RWPE2 (cell line): ENCODE measurements at places on chromosomes 12 and 14.

- no peaks in the 10 kb centered on the region for H3K27me3 ChIP-seq
- no peaks in the 10 kb centered on the region for H3K4me1 ChIP-seq
- H3K4me3 ChIP-seq = no peak overlapping the region
- DNase-seq = no peak
- H3K36me3 ChIP-seq = no peaks in the 10 kb centered on the region
Measured at GRCh38 chr14:20419419-20419818, 6.1 kb upstream of the TEP1 start.

DNA sequence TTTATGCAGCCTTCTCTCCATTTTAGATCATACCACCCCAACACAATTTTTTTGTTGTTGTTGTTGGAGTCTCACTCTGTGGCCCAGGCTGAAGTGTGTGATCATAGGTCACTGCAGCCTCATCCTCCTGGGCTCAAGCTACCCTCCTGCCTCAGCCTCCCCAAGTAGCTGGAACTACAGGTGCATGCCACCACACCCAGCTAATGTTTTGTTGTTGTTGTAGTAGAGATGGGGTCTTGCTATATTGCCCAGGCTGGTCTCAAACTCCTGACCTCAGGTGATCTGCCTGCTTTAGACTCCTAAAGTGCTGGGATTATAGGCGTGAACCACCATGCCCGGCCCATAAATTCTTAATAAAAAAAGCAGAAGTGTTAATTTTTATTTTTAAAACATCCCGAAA is 111.6 kb downstream of the PLXNC1 start:
- peaks cover 6% of the 10 kb centered on the region for H3K4me1 ChIP-seq
- H3K4me3 ChIP-seq = no peak overlapping the region
- H3K27ac ChIP-seq = no peak overlapping the region
- H3K27me3 ChIP-seq = no peaks in the 10 kb centered on the region
- H3K36me3 ChIP-seq = no peaks in the 10 kb centered on the region

GRCh38 chr12:55725556-55725955 is 3.3 kb downstream of the CD63 start:
- H3K4me3 ChIP-seq = no peak overlapping the region
- peaks cover 10% of the 10 kb centered on the region for H3K4me1 ChIP-seq
- H3K27ac ChIP-seq = peak overlapping the region; percentile 95
- DNase-seq = no peak
- H3K27me3 ChIP-seq = no peaks in the 10 kb centered on the region
- peaks cover 39% of the 10 kb centered on the region for H3K36me3 ChIP-seq

DNA sequence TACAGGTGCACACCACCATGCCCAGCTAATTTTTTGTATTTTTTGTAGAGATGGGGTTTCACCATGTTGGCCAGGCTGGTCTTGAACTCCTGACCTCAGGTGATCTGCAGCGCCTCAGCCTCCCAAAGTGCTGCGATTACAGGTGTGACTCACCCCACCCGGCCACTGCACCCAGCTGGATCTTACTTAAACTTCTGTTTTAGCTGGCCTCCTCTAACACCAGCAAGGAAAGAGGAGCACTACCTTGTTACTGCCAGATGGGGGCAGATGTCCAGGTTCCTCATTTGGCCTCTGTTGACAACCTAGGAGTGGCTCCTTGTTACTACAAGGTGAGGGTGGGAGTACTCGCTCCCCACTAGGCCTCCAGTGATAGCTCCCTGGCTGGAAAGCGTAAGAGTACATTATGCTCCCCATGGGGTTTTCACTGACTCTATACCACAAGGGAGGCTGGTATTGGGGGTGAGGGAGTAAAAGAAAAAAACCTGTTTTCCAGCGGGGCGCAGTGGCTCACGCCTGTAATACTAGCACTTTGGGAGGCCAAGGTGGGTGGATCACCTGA is 13.2 kb upstream of the ARF6 start:
- DNase-seq = no peak
- H3K36me3 ChIP-seq = no peaks in the 10 kb centered on the region
- peaks cover 16% of the 10 kb centered on the region for H3K4me1 ChIP-seq
- peak overlapping the region; percentile 35 for H3K27ac ChIP-seq
- H3K4me3 ChIP-seq = no peak overlapping the region

DNA sequence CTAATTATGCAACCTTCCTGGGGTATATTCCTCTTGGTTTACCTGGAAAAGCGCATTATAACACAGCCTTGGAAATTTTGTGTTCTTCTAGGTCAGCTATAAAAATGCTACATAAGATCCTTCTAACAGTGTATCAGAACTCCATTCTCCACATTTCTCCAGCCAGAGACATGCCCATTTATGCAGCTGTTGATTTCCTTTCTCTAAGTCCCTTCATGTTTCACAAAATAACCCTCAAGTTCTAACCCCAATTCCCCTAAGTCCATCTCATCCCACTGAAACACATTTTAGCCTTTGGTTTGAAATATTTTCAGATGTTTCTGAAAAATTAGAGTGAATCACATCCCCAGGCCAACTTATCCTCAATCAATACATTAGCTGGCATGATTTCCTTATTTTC is 20.9 kb upstream of the HDAC7 start:
- no peak overlapping the region for H3K4me3 ChIP-seq
- H3K27me3 ChIP-seq = no peaks in the 10 kb centered on the region
- peaks cover 7% of the 10 kb centered on the region for H3K4me1 ChIP-seq
- H3K36me3 ChIP-seq = peaks cover 5% of the 10 kb centered on the region; the same call in 1 of the 2 replicates
- DNase-seq = no peak

GRCh38 chr14:99249389-99249788 is 22.6 kb downstream of the BCL11B start:
- H3K27ac ChIP-seq = no peak overlapping the region
- H3K4me3 ChIP-seq = no peak overlapping the region
- no peaks in the 10 kb centered on the region for H3K36me3 ChIP-seq
- no peak for DNase-seq
- H3K4me1 ChIP-seq = peaks cover 5% of the 10 kb centered on the region

GRCh38 chr14:69573831-69574262 is 824 bp downstream of the CCDC177 start:
- peaks cover 76% of the 10 kb centered on the region for H3K27me3 ChIP-seq
- no peak overlapping the region for H3K27ac ChIP-seq
- no peak for DNase-seq
- no peaks in the 10 kb centered on the region for H3K36me3 ChIP-seq
- no peak overlapping the region for H3K4me3 ChIP-seq
- H3K4me1 ChIP-seq = peaks cover 2% of the 10 kb centered on the region

- DNase-seq = no peak
- H3K36me3 ChIP-seq = peaks cover 10% of the 10 kb centered on the region
- no peak overlapping the region for H3K4me3 ChIP-seq
- no peak overlapping the region for H3K27ac ChIP-seq
- no peaks in the 10 kb centered on the region for H3K4me1 ChIP-seq
Measured at GRCh38 chr14:71430678-71431376, 501.4 kb upstream of the RGS6 start.

DNA sequence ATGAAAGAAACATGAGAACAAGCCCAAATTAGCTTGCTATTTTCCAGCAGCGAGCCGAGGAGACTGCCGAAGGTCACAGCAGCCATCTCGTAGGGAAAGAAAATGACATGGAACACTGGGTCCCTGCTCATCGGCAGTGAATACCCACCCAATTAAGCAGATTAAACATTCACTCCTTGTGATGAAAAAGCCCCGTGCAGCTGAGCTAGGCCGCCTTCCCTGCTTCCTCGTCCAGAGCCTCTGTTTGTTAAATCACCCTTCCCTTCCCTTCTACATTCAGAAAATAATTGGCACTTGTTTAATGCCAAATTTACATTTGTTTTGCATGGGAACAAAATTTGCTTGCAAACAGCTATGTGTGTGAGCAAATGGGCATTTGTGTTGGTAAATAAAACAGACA is 342.5 kb downstream of the RMST start:
- DNase-seq = no peak
- no peaks in the 10 kb centered on the region for H3K27me3 ChIP-seq
- no peak overlapping the region for H3K27ac ChIP-seq
- no peak overlapping the region for H3K4me3 ChIP-seq

DNA sequence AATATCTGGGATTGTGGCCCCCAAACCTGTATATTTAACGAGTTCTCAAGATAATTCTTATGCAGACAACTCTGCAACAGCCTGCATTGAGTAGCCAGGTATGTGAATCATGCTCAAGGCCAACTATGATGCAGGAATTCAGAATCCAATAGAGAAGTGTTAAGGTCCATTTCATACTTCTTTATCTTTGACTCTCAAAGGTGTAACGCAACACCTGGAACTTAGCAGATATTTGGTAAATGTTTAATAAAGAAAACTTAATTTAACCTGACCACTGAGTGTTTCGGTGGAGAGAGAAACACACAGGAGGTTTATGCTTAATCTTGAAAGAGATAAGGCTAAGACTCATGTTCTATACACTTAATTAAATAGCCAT is 156.5 kb upstream of the PLEKHG7 start:
- DNase-seq = no peak
- no peak overlapping the region for H3K4me3 ChIP-seq
- H3K27ac ChIP-seq = no peak overlapping the region

GRCh38 chr12:56816491-56816890 is 53.4 kb downstream of the HSD17B6 start:
- no peaks in the 10 kb centered on the region for H3K36me3 ChIP-seq
- no peaks in the 10 kb centered on the region for H3K27me3 ChIP-seq
- no peak overlapping the region for H3K27ac ChIP-seq
- DNase-seq = no peak
- H3K4me1 ChIP-seq = no peaks in the 10 kb centered on the region

- peaks cover 29% of the 10 kb centered on the region for H3K4me1 ChIP-seq
- H3K4me3 ChIP-seq = no peak overlapping the region
- no peaks in the 10 kb centered on the region for H3K27me3 ChIP-seq
- H3K27ac ChIP-seq = no peak overlapping the region
Measured at GRCh38 chr14:51576117-51576430, 75.6 kb upstream of the FRMD6 start.
